ENCODE measurements at places on chromosomes 12 and 14.

DNA sequence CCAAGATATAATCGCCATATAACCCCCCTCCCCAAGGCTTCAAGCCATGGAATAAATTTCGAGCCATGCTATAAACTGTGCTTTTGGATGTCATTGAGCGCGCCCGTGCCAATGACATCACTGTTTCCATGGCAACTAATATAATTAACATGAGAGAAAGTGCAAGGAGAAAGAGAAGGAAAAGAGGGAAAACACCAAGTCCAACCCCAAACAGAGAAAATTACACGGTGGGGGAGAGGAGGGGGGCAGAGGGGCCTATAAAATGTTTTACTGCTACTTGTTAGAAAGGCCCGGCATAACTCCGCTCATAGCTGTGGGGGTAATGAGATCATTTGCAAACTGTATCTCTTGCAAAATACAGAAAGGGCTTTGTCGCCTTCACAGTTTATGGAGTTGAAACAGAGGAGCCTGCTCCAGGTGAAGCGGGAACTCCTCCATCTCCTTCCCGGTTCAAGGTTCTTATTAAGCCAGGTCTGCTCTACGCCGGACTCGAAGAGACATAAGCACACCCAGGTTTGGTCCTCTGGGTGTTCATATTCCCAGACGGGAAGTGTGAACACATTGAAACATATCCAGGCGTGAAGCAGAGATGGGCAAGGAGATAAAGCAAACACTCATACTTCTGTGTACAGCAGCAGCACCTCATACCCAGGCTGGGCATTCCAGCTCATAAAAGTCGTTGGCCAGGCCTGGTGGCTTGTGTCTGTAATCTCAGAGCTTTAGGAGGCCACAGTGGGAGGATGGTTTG lies 99.1 kb upstream of the MAP1LC3B2 start:
- DNase-seq: no peak

DNA sequence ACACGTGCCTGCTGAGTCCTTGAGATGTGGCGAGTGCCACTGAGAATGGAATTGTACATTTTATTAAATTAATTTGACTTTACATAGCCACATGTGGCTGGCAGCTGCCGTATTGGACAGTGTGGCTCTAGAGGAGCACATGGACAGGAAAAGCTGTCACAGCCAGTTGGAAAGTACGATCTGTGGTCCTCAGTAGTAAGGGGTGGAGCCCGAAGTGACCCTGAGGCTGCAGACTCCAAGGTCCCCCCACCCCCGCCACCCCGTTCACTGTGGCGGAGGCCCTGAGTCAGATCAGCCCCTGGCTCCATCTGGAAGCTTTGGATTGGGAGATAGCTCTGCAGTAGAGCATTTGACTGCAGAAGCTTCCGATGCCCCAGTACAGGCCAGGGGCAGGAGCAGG lies 25.8 kb upstream of the BEGAIN start:
- DNase-seq: no peak

GRCh38 chr14:99685151-99685591 lies 1.1 kb downstream of the CYP46A1 start:
- no peak for DNase-seq

- DNase-seq: no peak
These were observed 82.1 kb upstream of the STXBP6 start for GRCh38 chr14:25132094-25132493.

DNA sequence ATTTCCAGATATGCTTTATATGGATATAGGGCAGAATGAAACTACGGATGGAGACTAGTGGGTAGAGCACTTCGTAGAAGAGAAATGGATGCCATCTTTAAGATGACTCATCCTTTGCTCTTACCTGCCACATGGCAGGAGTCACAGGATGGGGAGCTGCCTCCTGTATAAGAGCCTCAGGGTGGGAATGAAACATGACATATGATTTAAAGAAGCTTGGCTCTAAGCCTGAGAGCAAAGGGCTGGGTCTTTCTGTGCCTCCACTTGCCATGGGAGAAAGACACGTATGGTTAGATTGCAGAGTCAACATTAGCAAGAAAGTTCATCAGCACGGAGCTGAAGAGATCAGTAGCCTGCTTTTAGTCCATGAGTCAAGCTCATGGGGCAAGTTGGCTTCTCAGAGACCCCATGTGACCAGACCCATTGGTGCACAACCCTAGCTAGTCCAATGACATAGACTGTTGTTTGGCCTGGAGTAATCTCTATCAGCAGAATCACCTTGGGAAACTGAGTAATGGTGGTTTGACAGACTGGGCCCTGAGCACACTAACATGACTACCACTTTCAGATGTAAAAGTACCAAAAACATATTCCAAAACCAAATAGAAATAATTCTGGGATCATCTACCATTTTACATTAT lies 38.1 kb upstream of the IL22 start:
- no peak for DNase-seq

GRCh38 chr14:82759656-82760055 lies 1226.0 kb upstream of the SEL1L start:
- DNase-seq: no peak

DNA sequence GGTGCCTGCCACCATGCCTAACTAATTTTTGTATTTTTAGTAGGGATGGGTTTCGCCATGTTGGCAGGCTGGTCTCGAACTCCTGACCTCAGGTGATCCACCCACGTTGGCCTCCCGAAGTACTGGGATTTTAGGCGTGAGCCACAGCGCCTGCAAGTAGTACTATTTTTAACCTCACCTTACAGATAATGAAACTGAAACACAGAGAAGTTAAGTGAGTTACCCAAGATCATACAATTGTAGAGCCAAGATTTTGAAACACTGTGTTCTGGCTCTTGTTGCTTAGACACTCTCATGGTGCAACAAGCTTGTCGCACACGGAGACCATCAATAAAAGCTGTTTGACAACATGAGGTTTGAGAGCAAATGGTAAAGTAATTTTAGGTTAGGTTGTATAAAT lies 159.1 kb upstream of the LMNTD1 start:
- no peak for DNase-seq

- no peak for DNase-seq
These were observed 30.3 kb upstream of the ESR2 start for GRCh38 chr14:64324461-64324860.

- no peak for DNase-seq
These were observed 102.7 kb downstream of the DICER1 start for GRCh38 chr14:95054346-95055280.

GRCh38 chr14:89619596-89619995 lies 202.6 kb upstream of the FOXN3 start:
- DNase-seq: no peak

DNA sequence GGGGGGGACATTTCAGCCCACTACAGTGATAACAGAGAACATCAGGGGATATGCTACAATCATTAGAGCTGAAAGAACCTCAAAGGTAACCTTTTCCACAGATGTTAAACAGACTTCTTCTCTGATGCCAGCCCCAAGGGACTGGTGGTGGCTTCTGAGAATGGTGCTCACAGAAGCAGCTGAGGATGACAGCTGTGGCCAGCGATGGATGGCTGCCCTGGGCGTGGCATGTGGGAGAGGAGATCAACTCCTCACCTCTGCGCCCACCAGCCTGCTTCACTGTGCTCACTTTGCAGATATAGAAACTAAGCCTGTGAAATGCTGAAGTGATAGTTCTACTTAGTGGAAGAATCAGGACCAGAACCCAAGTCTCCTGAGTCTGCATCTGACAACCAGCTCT lies 33.0 kb downstream of the FOXN3 start:
- DNase-seq: no peak

GRCh38 chr14:64464651-64465050 lies 648 bp upstream of the AKAP5 start:
- DNase-seq: no peak

DNA sequence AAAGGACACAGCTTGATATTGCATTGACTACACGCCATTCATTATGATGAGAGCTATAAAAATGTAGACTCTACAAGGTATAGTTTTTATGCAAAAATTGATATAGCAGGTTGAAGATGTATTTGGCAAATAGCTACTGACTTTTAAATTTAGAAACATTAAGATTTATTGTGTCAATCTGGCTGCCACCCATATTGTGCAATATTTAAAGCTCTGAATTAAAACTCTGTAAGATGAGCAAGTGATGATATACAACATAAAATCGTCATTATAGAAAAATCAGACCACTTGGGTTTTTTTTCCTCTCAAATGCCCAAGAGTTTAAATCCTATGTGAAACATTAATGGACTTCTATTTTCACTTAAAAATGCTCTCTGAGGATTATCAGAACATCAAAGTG lies 36.8 kb upstream of the E2F7 start:
- DNase-seq: no peak

DNA sequence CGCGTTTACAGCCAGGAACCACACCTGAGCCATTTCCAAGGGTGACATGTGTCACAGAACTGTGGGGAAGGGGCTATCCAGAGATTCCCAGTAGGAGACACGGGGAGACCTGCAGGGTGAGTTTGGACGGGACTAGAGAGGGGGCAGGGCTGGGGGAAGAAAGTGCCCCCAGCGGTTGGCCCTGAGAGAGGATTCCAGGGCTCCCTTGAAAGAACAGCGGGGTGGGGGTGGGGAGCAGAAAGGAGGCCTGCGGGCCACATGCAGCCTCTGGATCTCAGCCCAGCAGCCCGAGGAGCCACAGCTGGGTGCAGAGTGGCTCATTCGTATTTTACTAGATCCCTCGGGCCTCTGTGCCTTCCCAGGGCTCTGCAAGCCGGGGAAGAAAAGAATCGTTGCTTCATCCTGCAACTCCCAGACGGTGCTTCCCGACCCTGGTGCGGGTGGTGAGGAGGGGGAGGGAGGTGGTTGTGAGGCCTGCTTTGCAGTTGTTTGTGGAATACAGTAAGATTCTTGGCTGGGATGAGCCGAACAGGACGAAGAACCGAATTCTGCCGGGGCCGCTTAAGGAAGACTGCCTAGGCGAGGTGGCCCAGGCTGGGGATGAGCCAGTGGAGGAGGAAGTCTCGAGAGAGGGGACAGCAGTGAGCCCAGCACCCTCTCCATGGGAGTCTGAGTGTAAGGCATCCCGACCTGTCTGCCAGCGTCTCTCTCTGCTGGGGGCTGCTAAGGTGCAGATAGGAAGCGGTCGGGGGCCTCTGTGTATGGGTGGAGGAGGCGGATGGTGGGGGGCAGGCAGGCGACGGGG lies 36.1 kb upstream of the ANKRD9 start:
- DNase-seq: no peak

DNA sequence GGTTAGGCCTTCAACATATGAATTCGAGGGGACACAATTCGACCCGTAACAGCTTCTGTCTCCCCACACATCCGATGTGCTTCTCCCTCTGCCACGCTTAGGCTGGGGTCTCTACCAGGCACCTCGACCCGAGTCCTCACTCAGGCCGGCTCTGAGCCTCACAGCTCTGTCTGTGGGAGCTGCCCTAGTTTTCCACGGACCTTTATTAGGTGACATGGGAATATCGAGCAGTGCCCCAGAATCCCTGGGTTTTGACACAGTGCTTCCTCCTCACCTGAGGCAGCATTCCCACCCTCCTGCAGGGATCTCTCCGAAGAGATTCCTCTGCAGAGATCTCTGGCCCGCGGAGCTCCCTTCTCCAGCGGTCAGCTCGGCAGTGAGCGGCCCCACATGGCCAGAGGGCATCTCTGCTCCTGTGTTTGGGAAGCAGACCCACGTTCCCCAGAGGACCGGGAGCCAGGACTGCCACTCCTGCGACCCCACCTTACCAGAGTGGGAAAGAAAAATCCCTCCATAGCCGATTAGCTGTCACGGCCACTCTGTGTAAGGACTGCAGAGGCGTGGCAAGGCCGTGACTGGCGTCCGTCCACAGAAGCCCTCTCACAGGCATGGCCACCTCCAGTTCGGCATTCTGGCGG lies 21.2 kb downstream of the ZBTB42 start:
- DNase-seq: no peak

Data from effector memory CD4-positive, alpha-beta T cell (primary cell).